Cortex of kidney (tissue), 1 donor: ENCODE measurements at places on chromosomes 7 and 10.

GRCh38 chr7:26441002-26441521, 149.4 kb downstream of the SNX10 start:
- no peak for DNase-seq

DNA sequence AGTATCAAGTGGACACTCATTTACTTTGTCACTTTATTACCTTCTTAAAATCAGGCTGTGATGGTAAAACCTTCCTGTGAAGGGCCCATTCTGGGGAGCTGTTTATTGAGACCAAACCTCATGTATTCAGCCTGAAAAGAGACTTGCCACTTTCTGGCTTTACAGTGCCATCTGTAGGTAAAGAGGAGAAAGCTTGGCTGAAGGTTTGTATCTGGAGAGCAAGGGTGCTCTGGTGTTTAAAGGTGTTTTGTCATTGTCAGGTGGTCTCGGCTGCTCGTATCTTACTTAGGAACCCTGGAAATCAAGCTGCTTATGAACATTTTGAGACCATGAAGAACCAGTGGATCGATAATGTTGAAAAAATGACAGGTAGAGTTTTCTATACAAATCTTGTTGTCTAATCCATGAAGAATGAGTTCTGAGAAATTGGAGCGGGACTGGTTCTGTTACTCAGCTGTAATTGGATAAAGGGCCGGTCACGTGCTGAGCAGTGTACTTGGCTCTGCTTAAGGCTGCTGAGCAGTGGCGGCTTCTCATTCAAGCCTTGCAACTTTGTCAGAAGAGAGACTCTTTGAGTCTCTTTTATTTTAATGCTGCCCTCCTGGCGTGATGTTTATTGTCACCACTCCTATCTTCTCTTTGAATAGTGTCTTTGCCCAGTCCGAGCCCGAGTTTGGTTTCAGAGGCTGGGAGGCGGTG, 46.9 kb downstream of the AP3M1 start:
- no peak for DNase-seq

DNA sequence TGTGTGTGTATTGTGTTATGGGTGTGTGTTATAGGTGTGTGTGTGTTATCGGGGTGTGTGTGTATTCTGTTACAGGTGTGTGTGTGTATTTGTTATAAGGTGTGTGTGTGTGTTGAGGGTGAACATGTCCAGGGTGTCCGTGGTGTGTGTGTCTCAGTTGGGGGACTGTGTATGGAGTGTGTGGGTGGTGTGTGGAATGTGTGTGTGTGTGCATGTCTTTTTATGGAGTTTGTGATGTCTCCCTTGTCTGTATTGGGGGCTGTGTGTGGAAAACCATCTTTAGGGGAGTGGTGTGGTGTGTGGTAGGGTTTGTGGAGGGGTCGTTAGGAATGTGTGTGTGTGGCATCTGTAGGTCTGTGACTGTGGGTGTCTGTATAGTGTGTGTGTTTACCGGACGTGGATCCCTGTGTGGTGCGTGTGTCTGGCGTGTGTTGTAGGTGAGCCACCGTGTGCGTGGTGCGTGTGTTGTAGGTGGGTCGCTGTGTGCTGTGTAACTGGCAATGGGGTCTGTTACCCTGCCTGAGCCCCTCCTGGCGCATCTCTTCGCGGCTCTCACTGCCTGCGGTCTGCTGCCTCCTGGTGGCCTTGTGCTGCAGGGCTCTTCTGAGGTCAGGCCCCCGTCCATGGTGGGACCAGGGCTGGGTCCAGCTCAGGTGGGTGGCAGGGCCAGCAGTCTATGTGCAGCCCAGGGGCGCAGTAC, 61.7 kb downstream of the PALD1 start:
- DNase-seq = no peak

- DNase-seq = no peak
These were observed 225.8 kb downstream of the ELFN1 start for GRCh38 chr7:1895664-1896515.

DNA sequence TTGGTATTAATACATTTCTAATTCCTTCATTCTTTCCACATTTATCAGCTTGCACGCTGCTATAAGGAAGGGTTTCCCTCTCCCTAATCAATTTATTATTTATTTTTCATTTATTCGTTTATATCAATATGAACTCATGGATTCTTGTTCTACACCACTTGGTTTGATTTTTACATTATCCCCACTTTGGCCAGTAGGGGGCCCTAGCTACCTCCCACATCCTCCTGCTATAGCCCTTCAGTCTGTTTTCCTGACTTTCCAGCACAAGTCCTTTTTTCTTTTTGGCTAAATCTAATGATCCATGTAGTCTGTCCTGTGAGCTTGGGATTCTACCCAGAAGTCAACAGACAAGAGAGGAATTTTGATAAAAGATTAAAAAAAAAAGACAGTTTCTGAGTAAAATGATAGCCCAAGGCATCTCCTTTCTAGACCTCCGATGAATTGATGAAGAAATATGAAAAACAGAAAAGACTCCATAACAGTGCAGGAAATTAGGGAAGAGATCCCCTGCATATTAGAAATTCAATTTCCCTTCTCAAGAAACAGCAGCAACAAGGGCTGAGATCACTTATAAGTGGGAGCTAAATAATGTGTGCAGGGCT, 47.7 kb downstream of the LYZL2 start:
- no peak for DNase-seq

DNA sequence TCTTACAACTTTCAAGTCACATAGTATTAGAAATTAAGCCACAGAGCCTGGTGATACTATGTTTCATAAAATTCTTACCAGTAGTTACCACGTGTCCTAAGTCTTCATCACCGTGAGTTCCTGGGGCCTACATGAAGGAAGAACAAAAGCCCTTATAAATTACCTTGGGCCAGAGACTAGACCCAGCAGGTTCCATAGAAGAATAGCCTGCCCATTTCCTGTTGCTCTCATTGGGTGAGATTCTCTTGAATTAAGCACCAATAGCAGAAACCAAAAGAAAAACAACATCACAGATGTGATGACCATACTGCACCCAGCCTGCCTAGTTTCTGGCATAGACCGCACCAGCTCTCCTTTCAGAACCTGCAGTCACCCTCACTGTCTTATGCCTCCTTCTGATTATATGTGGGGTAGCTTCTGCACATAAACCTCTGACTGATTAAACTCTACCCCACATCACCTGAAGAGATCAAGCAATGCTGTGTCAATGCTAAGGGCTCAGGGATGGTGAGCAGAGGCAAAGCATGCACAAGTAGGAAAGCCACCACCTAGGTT, 18.0 kb upstream of the SEM1 start:
- DNase-seq = no peak

- DNase-seq = no peak
These were observed 1016.9 kb upstream of the AUTS2 start for GRCh38 chr7:68581417-68581816.

DNA sequence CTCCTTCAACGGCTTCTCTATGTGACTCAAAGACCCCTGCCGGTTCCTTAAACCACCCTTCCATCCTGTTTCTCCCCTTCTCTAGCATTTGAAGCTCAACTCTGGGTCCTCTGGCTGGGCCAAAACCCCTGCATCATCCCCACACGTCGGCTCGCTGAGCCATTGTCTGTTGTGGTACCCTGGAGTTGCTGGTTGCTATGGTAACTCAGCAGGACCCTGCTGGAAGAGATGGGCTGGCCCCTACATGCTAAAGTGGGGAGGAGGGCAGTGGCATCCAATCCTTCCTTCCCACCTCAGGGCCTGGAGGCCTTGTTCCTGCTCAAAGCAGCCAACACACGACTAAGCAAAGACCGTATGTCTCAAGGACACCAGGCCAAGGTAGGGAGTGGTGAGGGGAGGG, 452.5 kb downstream of the PLXNA4 start:
- DNase-seq = no peak

- no peak for DNase-seq
These were observed 380.9 kb downstream of the PARD3 start for GRCh38 chr10:34434119-34434594.

DNA sequence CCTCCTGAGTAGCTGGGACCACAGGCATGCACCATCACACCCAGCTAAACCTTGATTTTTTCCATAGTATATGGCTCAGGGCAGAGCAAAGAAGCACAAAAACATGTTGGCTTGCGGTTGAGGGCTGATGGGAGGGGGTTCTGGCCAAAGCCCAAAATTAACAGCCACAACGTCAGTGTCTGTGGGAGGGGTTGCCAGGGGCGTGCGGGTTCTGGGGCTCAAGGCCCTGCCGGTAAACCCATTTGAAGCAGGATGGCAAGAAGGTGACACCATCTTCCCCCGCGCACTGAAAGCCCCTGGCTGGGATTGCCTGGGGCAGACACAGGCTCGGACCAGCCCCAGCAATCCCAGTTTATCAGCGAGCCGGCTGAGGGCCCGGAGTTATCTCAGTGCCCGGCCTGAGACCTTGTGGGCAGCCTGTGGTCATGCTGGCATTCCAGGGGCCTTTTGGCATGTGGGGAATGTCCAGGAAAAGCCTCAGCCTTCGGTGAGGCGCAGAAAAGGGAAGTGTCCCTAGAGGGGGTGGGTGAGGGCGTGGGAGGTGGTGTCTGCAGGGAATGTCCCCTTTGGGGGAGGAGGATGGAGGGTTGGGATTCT, 167.7 kb upstream of the TNRC18 start:
- DNase-seq = no peak

GRCh38 chr10:62054830-62055229, 153.3 kb downstream of the ARID5B start:
- DNase-seq = no peak

DNA sequence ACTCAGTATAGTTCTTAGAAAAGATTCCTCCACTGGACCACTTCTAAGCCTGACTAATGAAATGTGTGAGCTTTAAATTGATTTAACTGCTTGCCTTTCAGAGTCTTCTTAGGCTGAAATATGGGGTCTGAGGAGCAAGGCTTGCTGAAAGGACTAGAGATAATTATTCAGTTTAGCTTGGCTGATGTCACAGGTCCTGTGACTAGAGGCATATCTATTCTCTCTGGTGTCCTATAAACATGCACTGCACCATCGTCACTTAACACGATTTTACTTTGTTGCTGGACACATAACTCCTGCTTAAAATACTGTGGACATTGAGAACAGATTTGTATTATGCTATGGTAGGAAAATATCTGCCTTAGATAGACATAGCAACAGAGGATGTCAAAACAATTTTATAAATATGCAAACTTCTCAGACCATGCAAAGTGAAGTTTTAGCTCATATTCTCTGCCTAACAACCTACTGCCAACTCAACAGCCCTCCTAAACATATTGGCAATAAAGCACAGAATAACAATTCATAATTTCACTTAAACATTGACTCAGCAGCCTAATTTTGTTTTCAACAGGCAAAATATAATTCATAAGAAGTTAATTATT, 80.2 kb downstream of the RNF133 start:
- no peak for DNase-seq

GRCh38 chr7:98242342-98242741, 9.7 kb downstream of the TECPR1 start:
- DNase-seq = no peak

- DNase-seq = no peak
These were observed 26.0 kb downstream of the CYP3A5 start for GRCh38 chr7:99653754-99654153.

- no peak for DNase-seq
These were observed 63.5 kb upstream of the ZRANB1 start for GRCh38 chr10:124878457-124878739.

GRCh38 chr7:76372984-76373833, 14.4 kb upstream of the YWHAG start:
- no peak for DNase-seq
